ENCODE measurements at places on chromosomes 1 and 21.

- no peak for DNase-seq
Observed at GRCh38 chr1:172322219-172323061, 98.0 kb upstream of the C1orf105 start.

- no peak for DNase-seq
Observed at GRCh38 chr21:41141031-41141457, 26.9 kb upstream of the BACE2 start.

GRCh38 chr1:29392036-29392435, 155.7 kb downstream of the PTPRU start:
- DNase-seq = no peak

DNA sequence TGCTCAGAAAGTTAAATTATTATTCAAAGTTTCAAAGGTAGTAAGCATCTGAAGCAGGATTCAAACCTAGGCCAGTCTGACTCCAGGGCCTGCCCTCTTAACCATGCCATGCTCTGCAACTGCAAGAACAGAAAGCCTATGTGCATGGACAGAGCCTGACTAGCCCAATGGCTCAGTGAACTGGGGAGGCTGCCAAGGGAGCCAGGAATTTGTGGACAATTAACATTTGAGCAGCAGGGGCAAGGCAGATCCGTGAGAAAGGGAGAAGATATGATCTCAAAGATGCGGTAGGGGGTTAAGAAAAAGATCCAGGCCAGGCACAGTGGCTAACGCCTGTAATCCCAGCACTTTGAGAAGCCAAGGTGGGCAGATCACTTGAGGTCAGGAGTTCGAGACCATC, 6.5 kb upstream of the ATP1A4 start:
- DNase-seq = no peak

GRCh38 chr1:58094221-58094620, 452.3 kb downstream of the OMA1 start:
- no peak for DNase-seq

GRCh38 chr1:19009882-19010321, 53.4 kb upstream of the IFFO2 start:
- no peak for DNase-seq

DNA sequence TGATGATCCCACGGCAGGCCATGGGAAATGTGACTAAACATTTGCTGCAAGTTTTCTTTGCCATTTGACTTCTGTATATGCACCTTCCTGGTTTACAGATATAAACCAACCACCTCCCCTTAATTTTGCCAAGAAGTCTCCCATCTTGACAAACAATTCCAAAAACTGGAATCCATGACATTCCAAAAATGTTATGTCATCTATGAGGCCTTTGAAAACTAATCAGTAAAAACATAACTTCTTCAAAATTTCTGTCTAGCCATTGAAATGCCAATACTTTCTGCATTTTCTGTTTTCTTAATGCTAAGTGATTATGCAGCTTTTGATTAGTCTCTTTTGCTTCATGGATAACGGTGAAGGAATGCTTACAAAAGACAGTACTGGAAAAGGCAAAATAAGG, 84.1 kb downstream of the LYST start:
- no peak for DNase-seq
